ENCODE measurements at places on chromosomes 12 and 14.

GRCh38 chr12:49703647-49704137, 3.5 kb downstream of the FMNL3 start:
- DNase-seq: no peak

DNA sequence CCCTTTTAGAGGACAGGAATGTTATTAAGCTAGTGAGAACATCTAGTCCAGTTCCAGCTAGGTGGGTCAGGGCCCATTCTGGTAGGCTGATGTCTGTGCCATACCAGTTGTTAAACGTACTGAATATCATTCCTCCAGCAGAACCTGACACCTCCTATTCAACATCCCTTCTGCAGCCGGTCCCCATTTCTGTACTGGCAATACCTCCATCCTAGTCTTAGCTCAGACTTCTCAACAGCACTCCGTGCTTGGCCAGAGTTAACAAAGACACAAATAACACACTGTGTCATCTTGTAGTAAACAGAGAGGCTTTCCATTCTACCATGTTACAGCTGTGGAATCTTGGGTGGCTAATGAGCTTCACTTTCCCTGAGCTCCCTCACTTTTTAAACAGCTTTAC, 94.3 kb upstream of the PDE3A start:
- DNase-seq: no peak

- no peak for DNase-seq
These were observed 3.3 kb downstream of the AP1G2 start for GRCh38 chr14:23564181-23564812.

GRCh38 chr12:110849748-110850403, 3.1 kb downstream of the CCDC63 start:
- DNase-seq: no peak

DNA sequence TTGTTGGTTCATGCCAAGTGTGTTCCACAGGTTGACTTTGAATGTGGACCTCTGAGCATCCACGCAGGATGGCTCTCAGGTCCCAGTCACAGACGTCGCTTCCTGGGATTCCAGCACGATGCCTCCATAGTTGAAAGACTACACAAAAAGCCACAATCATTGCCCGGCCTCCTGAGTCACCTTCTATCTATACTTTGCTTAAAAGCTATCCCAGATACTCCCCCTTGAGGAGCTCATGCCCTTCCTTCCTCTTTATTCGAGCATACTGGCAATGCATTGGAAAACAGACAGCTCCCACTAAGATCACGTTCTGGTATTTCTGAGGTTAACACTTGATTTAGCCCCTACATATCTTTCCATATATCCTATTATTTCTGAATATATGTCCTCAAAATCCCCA, 40.1 kb downstream of the ZNF664 start:
- peak; percentile 50 for DNase-seq

- DNase-seq: no peak
These were observed 36.5 kb downstream of the CMKLR1 start for GRCh38 chr12:108302403-108303311.

- DNase-seq: no peak
These were observed 2.1 kb downstream of the KRT7 start for GRCh38 chr12:52235001-52235764.

DNA sequence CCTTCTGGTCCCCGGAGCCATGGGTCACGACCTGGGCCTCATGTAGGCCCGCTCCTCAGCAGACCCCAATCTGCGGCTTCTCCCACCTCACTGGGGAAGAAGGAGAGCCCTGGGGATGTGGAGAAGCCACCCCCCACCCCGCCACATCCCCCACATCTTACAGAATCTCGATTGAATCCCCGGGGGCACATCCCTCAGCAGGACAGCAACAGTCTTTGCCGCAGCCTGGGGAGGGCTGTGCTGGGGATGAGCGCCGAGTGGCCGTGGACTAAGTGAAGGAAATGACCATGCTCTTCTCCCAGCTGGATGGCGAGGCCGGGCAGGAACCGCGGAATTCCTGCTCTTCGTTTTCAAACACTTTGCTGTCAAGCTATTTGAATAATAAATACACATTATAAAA, 169.0 kb upstream of the RTL1 start:
- DNase-seq: no peak

- no peak for DNase-seq
These were observed 113.4 kb upstream of the CPM start for GRCh38 chr12:69046363-69046762.

DNA sequence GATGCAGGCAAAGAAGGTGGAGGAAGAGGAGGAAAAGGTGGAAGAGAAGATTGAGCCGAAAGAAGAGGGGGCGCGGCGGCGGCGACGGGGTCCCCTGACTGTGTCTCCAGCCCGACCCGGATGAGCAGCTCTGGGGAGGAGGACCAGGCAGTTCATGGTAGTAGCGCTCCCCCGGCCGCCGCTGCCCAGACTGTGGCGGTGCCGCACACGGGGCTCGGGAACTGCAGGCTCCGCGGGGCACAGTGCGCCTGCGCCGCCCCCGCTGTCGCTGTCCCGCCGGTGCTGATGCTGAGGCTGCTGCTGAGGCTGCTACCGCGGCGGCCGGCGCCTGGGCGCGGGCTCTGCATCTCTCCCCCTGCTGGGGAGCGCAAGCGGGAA, at the start of gene KCNH5:
TSS of gene KCNH5 (minus strand) at position 225 of the 378 bp plus-strand sequence. CDS start 272 bp downstream, outside the sequence.
- no peak for DNase-seq

DNA sequence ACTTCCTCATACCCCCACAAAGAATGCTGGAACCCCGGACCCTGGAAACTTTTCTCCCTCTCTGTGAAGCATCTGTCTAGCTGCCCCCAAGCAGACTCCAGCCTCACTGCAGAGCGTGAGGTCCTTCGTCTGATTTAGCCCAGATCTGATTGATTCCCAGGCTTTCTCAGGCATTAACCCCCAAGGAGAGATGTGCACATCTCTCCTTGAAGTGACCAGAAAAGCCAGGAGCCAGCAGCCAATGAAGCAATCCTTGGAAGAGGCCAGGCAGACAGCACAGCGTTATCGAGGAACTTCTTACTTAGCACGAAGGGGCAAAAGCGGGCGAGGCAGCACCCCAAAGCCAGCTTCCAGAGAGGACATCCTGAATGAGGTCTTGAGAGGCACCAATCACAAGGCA, 100.7 kb downstream of the ZFP36L1 start:
- no peak for DNase-seq

DNA sequence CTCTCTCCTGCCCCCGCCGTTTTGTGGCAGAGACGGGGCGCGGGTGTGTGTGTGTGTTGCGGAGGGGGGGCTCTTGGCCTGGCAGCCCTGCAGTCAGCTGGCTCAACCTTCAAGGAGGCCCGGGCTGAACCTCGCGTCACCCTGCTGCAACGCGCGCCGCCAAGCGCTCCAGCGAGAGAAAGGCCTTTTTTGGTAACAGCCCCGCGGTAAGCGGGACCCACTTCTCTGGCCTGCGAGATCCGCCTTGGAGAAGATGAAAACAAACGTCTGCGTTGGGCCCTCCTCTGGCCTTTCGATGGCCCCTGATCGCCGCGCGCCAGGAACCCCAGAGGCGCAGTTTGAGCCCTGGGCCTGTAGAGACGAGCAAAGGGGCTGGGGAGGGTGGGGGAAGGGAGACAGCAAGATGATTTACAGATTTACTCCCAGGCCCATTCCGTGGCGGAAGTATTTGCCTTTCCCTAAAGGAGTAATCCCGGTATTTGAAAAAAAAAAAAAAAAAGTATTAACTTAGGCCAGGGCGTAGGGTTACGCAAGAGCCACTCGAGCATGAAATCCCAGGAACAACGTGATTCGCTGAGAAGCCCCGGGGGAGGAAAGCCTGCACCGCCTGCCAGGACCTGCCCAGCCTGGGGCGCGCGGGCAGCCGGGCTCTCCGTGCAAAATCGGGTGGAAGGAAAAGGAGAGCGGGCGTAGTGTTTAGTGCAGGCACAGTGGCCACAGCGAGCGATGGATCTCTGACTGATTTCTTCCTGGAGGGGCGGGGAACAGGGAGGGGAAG, 4.5 kb upstream of the IRF2BPL start:
- DNase-seq: peak; percentile 95

DNA sequence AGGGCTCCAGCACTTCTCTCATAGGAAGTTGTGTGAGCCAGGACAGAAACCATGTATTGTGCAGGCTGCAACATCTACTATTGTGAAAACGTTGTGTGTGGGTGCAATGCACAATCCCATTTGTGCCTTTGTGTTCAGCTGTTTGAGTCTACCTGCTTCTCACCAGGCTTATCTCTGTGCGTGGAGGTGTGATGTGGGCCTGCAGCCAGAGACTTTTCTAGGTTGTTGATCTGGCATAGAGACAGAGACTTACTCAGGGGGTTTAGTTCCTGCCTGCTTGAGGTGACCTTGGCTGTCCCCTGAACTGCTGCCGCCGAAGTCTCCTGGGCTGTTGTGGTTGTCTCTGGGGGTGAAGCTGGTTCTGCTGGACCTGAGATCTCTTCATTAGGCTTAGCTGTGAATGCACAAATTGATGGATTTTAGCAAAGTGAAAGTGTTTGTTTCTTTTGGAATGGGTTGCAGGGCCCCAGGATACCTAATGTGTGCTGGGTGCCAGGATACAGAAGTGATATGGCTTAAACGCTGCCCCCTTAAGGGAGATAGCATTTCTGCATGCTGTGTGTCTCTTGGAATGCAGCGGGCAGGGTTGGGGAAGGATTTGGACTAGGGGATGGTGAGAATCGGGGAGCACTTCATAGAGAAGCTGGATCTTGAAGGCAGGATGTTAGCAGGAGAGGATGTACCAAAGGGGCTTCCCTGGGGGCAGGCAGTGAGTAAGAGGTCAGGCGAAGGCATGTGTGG, 2.5 kb downstream of the LACRT start:
- DNase-seq: no peak

DNA sequence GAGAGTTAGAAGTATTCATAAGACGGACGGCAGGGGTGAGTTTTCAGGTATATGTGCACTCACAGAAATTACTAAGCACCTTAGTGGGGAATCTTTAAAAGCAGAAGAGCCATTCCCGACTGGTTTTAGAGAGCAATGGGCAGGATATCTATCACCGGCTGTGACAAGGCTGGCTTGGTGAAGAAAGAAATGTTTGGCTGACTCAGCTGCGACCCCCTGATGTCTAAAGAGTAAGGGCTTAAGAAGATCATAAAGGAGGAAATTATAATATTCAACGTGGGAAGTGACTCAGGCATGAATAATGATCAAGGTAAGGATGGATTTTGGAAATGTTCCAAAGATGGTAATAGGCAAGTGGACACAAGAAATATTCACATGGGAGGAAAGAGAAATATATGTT, 407.6 kb downstream of the TMEM132D start:
- DNase-seq: no peak

- peak; percentile 86 for DNase-seq
These were observed 117.4 kb downstream of the DAD1 start for GRCh38 chr14:22471545-22472121.

DNA sequence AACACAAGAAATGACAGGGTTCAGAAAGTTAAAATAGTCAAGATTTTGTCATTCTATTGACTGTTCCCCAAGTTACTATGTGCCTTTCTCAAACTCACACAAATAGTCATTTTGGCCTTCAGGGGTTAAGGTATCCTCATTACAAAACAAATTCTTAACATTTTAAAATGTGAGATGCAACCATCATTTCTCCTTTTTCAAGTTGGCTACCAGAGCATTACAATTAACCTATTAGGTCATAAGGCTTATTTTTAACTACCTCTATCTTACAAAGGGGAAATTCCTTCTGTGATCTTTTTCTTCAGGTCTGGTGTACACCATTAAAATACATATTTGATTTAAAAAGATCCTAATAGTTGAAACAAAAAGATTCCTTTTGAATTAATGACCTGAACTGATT, 61.2 kb downstream of the SLC38A1 start:
- DNase-seq: no peak

Measured in KBM-7 (cell line).